Fibroblast of villous mesenchyme (primary cell): ENCODE measurements at places on chromosomes 7 and 10. TPM values are rescaled to one million over a fixed set of nuclear protein-coding genes. Genes with fewer than 3 reads are reported as not detected.
A peak's percentile ranks its signal among the peaks of the same experiment; 100 is the strongest.

DNA sequence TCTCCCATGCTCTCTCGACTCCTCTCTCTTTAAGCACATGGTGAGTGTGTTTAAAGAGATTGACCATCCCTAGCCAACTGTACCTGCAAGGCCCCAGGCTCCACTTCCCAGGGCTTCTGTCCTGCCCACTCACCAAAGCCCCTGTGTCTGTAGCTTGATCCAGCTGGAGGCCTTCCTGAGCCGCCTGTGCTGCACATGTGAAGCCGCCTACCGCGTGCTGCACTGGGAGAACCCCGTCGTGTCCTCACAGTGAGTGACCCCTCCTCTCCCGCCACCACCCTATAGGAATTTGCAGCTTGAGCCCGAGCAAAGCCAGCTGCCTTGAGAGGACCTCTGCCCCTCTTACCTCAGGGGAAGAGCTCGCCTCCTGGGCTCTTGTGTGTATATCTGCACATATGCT is 11.2 kb downstream of the ZFYVE27 start:
- no peak for DNase-seq

DNA sequence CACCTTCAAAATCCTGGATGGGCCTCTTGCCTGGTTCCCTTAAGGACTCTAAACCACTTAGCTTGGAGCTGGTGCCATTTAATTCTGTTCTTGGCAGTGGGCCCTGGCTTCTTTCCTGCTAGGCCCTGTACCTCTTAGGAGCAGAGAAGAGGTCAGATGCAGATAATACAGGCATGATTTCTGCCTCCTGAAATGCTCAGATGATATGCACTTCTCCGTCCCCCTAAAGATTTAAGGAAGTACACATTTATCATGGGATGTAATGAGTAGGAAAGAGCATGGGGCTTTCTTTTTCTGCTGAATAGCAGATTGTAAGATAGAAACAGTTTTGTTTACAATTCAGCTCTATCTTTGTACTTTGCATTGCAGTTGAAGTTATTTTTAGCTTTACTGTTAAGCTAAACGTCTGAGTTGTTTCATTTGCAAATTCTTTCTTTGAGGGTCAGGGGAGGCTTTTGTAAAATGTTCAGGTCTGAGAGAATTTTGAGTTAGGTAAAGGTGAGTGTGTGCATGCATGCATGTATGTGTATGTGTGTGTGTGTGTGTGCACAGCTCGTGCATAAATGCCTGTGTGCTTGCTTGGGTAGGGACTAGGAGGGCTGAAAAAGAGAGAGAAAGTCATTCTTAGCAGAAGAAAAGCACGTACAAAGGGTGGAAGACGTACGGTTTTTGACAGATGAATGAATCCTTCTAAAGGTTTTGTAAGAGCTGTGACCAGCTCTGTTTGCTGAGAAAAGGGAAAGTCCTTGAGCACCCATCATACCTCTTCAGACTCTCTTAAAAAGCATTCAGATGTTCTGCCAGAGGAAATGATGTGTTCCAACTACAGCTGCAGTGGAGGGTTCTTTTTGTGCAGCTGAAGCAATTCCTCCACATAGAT is 364.2 kb downstream of the AUTS2 start:
- DNase-seq: no peak

GRCh38 chr10:88343761-88344484 is 239.2 kb downstream of the RNLS start:
- DNase-seq: peak; percentile 37

- peak; percentile 60 for DNase-seq
Observed at GRCh38 chr10:22335173-22335933, 9.9 kb upstream of the SPAG6 start.

- no peak for DNase-seq
Observed at GRCh38 chr7:109545686-109546085, 976.0 kb downstream of the DNAJB9 start.

- DNase-seq: peak; percentile 18
Observed at GRCh38 chr7:94258418-94259300, 136.0 kb upstream of the COL1A2 start.

GRCh38 chr10:62652114-62652513 is 152.4 kb upstream of the ADO start:
- DNase-seq: no peak

- peak; percentile 81 for DNase-seq
Observed at GRCh38 chr7:81846398-81846797, 76.6 kb upstream of the HGF start.

GRCh38 chr10:96856317-96856716 is 24.2 kb downstream of the LCOR start:
- DNase-seq: no peak

DNA sequence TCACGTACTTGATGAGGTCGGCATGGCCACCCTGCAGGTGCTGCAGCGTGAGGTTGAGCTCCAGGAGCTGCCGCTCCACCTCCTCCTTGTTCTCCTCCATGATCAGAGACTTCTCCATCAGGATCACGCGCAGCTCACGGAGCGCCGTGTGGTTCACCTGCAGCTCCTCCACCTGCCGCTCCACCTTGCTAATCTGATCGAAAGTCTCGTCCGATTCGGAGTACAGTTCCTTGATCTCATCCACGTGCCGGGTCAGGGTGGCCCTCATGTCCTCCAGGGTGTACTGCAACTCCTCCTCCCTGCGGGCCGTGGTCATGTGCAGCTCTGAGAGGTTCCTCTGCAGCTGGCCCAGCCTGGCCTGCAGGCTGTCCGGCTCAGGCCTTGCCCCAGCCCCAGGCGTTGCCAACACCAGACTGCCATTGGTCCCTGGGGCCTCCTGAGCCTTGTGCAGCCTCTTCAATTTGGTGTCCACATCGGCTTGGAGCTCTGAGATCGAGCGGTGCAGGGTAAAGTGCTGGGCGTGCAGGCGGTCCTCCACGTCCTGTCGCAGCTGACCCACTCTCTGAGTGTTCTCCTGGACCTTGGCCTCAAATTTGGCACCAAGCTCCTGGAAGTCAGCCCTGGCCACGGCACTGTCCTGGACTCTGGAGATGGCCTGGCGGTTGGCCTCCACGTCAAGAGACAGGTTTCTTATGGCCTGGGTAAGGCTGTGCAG is 13.9 kb downstream of the MMRN2 start:
- no peak for DNase-seq

The MCU gene
- total RNA-seq: 40.9 and 41.9 TPM in 2 replicates

The SLC18A3 gene
- total RNA-seq: under 0.01 TPM in 1 of 2 replicates, not detected in the other

The ZNF503 gene
- 7.8 and 11.9 TPM in 2 replicates for total RNA-seq

The ELFN1 gene
- total RNA-seq: 0.86 and 1.6 TPM in 2 replicates

The OR2A1 gene
- total RNA-seq: under 0.01 TPM in 2 replicates
